ENCODE measurements at places on chromosomes 2 and 18.

GRCh38 chr2:205675861-205676516 lies 6.3 kb upstream of the NRP2 start:
- H3K27me3 ChIP-seq = no peaks in the 10 kb centered on the region
- no peaks in the 10 kb centered on the region for H3K36me3 ChIP-seq
- H3K4me3 ChIP-seq = no peak overlapping the region

DNA sequence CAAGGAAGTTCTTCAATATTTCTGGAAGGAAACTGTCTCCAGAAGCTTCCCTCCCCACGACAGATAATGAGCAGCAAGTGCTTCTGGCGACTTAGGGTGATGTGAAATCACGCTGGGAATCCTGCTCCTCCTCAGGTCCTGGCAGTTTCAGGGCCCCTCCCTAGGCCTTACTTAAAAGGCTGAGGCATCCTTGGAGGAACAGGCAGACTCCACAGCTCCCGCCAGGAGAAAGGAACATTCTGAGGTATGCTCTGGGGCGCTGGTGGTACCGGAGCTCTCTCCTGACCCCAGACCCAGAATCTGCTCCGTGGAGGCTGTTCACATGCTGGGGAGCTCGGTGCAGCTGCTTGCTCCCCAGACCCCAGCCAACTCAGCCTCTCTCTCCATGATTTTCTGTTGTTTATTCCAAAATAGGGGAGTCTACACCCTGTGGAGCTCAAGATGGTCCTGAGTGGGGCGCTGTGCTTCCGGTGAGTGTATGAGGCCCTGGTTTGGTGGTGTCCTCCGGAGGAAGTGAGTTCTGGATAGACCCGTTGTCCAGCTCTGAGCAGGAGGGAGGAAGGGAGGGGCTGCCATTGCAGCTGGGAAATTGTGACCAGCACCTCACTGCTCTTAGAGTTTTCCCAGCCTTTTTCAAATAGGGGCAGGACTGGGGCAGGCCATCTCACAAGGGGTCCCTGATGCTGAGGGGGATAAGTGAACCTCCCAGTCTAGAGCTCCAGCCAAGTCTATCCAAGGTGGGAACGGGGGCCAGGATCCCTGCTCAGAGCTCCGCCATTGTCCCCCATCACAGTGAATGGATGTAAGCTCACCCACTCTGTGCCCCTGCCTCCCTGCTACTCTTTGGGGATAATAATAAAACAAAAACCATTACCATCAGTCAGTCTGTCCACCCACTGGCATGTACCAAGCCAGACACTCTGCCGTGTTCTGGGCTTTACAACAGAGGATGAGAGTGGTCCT lies at the start of gene IL36RN:
IL36RN (plus strand) TSS at position 201 of the 963 bp plus-strand sequence; CDS start at position 442, 241 bp downstream.
- no peak within 1 kb of the TSS for H3K27ac ChIP-seq
- peaks cover 1% of the 10 kb centered on the region for H3K4me1 ChIP-seq
- H3K27me3 ChIP-seq = no peaks in the 10 kb centered on the region
- H3K4me3 ChIP-seq = no peak within 1 kb of the TSS
- H3K36me3 ChIP-seq = no peaks in the 10 kb centered on the region

GRCh38 chr2:20635675-20636584 lies 15.0 kb downstream of the HS1BP3 start:
- H3K4me3 ChIP-seq = no peak overlapping the region
- no peak overlapping the region for H3K27ac ChIP-seq
- H3K4me1 ChIP-seq = peaks cover 6% of the 10 kb centered on the region
- H3K36me3 ChIP-seq = peaks cover 5% of the 10 kb centered on the region

DNA sequence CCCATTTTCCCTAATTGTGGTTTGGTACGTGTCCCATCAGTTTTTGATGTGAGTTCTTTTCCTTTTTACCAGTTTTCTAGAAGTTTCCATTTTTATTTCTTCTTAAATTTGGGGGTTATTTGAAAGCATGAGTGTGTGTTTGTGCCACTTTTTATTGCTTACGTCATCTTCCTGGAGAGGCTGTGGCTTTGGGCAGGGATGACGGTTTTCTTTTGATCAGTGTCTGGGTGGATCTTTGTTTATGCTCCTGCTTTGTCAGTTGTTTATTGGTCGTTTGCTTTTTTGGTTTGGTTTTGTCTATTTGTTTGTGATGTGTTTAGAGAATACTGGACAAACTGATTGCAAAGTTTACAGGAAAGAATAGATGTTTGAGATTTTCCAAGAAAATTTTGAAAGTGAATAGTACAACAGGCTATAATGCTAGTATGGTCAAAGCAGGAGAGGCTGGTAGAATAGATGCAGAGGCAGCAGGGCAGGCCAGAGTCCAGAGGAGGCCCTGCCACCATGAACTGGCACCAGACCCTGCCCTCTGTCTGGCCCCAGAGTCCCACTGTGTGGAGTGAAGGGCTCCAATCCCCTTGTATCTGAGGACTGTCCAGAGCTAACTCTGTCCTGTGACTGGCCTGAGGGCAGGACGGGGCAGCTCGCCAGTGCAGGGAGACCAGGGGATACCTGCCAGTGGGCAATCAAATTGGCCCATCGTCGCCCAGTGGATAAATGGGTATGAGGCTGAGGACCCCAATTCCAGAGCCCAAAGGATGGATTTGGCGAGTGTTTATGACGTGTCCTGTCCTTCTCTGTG lies 23.4 kb upstream of the SNED1 start:
- H3K4me3 ChIP-seq = no peak overlapping the region
- H3K4me1 ChIP-seq = peaks cover 2% of the 10 kb centered on the region
- no peaks in the 10 kb centered on the region for H3K27me3 ChIP-seq
- H3K27ac ChIP-seq = no peak overlapping the region
- DNase-seq = no peak

GRCh38 chr2:10087360-10087759 lies 7.1 kb upstream of the CYS1 start:
- H3K36me3 ChIP-seq = no peaks in the 10 kb centered on the region
- H3K27ac ChIP-seq = no peak overlapping the region
- DNase-seq = no peak
- H3K27me3 ChIP-seq = no peaks in the 10 kb centered on the region
- no peak overlapping the region for H3K4me3 ChIP-seq
- H3K4me1 ChIP-seq = no peaks in the 10 kb centered on the region

Data from neuronal stem cell (in vitro differentiated cells).